ENCODE measurements at places on chromosomes 3 and 15.

GRCh38 chr15:60520013-60520824, 41.3 kb upstream of the ICE2 start:
- no peak for DNase-seq

- DNase-seq = no peak
These were observed 40.9 kb upstream of the RNU6-1 start for GRCh38 chr15:67880651-67881182.

DNA sequence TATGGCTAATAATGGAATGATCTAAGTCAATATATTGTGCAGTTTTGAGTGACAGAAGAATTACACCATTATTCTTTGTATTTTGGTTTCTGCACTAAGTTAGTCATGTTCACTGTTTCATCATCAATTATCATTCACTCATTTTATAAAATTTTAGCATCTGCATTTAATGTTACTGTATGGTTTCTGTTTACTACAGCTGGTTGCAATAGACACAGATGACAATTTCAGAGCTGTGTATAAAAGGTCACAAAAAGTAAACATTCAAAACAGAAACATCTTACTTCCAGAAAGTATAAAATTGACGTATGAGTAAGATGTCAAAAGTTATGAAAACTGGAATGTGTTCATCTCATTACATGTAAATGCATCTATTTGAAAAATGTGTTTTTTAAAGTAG, 111.1 kb upstream of the GBE1 start:
- DNase-seq = no peak

DNA sequence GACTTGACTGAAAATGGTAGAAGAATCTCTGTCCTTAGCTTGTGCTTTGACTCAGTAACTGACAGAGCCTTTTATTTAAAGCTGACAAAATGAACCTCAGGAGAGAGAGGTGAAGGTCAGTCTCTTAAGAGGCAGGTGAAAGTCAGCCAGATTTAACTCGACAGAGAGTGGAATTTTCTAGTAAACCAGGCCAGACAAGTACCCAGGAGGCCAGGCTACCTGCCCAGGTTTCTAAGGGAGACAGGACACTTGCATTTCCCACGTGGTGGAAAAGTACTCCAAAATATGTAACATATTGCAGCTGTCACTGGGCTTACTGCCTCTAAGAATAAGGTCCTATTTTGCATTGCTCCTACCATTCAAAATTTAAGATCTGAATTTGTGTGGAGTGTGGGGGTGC, 167.9 kb downstream of the FMN1 start:
- DNase-seq = no peak

DNA sequence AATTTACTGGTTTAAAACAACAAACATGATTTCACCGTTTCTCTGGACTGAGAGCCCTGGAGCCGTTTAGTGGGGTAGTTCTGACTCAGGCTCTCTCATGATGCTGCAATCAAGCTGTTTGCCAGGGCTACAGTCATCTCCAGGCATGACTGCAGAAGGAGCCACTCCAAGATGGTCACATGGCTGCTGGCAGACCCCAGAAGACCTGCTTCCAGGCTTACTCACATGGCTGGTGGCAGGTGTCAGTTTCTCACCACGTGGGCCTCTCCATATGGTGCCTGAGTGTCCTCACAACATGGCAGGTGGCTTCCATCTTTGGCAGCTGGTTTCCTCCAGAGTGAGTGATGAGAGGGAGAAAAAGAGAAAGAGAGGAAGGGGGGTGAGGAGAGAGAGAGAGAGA, 378.3 kb upstream of the RGMA start:
- no peak for DNase-seq

- DNase-seq = no peak
These were observed 208.1 kb downstream of the MINAR1 start for GRCh38 chr15:79640206-79640605.

DNA sequence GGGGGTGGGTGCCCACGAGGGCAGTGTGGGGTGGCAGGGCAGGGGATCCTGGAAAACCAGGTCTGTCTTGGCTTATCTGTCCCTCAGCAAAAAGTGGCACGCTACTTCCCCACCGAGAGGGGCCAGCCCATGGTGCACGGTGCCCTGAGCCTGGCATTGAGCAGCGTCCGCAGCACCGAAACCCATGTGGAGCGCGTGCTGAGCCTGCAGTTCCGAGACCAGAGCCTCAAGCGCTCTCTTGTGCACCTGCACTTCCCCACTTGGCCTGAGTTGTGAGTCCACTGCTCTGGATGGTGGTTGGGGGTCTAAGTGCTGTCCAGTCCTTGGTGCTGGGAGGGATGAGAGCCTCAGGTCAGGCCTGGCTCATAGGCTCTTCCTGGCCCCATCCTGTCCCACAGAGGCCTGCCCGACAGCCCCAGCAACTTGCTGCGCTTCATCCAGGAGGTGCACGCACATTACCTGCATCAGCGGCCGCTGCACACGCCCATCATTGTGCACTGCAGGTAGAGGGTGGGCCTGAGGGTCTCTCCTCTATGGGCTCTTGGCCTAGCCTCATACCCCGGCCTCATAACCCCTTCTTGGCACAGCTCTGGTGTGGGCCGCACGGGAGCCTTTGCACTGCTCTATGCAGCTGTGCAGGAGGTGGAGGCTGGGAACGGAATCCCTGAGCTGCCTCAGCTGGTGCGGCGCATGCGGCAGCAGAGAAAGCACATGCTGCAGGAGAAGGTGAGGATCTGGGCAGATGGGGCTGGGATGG, 31.1 kb downstream of the PTPN23 start:
- DNase-seq = no peak

DNA sequence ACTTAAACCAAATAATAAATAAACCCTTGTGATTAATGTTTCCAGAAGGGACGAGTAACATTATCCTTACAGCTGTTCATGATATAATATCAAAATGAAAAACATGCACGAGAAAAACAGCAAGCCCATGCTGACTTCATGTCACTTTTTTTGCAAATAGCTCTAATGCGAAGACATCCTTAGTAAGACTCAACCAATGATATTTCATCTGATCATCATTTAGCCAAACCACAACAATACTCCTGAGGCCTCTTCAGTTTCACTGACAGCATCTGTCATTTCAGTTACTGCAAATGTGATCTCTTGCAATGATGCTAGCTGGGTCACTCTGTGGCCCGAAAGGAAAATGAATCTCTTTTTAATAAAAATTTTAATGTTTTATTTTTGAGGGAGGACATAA, 74.0 kb downstream of the POLR2M start:
- DNase-seq = no peak

GRCh38 chr3:464255-464654, 267.7 kb downstream of the CHL1 start:
- DNase-seq = no peak

GRCh38 chr15:79953951-79954444, 17.0 kb downstream of the BCL2A1 start:
- DNase-seq = no peak

GRCh38 chr3:23575697-23576096, 230.1 kb upstream of the UBE2E1 start:
- no peak for DNase-seq

GRCh38 chr15:70789213-70789612, 25.9 kb upstream of the UACA start:
- DNase-seq = no peak

GRCh38 chr15:38714309-38715072, 149.9 kb upstream of the RASGRP1 start:
- DNase-seq = no peak

DNA sequence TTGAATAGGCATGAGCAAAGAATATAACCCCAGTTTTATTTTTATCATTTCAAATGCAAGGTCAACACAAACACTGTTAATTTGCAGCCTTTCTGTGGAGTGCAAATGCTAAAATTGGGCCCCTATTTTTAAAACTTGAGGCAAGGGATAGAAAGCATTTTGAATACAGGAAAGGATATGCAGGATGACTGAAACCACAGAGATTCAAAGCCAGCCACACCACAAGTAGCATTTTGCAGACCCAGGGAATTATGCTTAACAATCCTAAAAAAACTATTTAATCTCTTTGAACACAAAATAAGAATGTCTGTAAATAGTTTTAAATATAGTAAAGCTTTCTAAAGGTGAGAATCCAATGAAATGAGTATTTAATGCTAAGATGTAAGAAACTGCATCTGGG, 62.9 kb upstream of the TRPC1 start:
- no peak for DNase-seq

DNA sequence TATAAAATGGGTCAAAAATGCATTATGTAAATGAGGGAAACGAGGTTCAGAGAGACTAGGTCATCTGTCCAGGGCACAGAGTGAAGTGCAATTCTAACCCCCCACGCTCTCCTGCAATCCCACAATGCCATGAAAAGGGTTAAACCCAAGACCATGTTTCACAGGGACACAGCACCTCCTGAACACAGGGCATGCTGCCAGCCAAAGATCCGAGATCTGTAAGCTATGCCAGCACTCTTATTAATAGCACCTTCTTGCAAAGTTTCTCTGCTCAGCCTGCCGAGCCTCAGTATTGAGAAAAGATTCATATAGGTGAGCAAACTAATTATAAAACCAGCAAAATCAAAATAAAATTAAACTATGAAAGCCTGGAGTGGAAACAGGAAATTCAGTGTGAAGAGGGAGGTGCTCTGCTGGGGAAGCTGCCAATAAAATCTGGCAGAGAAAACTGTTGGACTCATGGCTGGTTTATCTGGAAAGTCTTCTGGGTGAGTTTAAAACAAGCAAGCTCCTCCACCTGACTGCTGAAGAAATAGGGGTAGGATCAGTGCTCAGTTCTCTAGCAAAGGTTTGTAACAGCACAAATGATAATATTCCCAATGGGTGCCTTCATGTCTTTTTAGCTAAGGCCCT, 50.3 kb downstream of the LRIG1 start:
- DNase-seq = peak; percentile 48

- DNase-seq = no peak
These were observed 788 bp downstream of the FOXB1 start for GRCh38 chr15:60004846-60005351.

- DNase-seq = no peak
These were observed 64.8 kb downstream of the SCN11A start for GRCh38 chr3:38986901-38987300.

DNA sequence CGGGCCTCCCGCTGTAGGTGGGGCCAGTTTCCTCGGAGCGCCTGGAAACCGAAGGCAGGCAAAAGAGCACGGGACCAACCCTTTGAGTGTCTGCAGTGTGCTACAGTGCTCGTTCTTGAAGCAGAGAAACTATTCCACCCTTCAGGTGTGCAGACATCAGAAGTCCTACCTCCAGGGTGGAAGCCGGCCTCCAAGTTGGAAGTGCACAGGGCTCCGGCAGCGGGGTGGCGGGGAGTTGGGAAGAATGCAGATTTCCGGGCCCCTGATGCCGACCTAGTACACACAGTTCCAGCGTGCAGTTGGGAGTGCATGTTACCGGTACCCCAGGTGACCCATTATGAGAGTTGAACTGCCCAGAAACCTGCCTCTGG, 3.0 kb downstream of the KLF13 start:
- no peak for DNase-seq

DNA sequence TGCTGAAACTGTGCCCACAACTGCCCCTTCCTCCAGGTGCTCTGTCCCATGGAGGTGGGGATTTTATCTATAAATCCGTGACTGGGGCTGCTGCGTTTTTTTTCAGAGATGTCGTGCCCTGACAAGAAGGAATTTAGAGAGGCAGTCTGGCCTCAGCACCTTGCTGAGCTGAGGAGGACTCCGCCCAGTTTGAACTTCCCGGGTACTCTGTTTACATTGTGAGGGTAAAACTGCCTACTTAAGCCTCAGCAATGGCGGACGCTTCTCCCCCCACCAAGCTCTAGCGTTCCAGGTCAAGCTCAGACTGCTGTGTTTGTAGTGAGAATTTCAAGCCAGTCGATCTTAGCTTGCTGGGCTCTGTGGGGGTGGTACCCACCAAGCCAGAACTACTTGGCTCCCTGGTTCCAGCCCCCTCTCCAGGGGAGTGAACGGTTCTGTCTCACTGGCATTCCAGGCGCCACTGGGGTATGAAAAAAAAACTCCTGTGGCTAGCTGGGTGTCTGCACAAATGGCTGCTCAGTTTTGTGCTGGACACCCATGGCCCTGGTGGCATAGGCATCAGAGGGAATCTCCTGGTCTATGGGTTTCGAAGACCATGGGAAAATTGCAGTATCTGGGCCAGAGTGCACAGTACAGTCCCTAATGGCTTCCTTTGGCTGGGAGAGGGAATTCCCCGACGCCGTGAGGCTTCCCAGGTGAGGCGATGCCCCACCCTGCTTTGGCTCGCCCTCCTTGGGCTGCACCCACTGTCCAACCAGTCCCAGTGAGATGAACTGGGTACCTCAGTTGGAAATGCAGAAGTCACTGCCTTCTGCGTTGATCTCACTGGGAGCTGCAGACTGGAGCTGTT, 68.5 kb upstream of the SGO1 start:
- no peak for DNase-seq

GRCh38 chr3:36964817-36965216, 20.0 kb upstream of the TRANK1 start:
- DNase-seq = no peak

- no peak for DNase-seq
These were observed 29.0 kb upstream of the ZMAT3 start for GRCh38 chr3:179100652-179101051.

DNA sequence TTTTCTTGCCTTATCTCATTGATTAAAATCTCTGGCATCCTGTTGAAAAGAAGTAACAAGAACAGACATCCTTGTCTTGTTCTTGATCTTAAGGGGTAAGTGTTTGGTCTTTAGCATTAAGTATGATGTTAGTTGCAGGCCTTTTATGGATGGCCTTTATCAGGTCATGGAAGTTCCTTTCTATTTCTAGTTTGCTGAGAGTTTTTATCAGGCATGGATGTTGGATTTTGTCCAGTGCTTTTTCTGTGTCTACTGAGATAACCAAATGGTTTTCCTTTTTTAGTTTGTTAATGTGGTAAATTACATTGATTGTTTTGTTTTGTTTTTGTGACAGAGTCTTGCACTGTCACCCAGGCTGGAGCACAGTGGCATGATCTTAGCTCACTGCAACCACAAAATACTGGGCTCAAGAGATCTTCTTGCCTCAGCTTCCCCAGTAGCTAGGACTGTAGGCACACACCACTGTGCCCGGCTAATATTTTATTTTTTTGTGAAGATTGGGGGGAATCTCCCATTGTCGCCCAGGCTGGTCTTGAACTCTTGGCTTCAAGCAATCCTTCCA, 26.3 kb downstream of the MRAS start:
- DNase-seq = no peak

DNA sequence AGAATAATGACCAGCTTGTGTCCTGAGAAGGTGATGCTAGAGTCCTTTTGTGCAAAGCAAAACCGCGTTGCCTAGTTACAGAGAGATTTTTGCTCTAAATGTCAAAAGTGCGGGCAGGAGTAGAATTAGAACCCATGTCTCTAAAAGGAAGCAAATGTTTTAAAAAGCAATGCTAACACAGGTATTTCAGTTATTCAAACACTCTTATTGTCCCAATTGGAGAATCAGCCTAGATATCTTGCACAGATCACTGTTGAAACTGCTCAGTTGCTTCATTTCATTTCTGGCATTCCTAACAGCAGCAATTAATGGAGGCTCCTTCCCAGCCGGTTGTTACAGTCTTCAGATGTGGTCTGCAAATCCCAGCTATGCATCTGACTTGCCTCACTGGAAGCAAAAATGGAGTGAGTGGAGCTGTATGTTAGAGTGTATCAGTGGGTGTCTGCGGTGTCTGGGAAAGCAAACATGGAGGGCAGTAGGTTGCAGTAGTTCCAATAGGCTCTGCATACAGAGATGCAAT, 55.6 kb upstream of the SEMA6D start:
- DNase-seq = no peak

All from substantia nigra (tissue), 51 donors.